Naive thymus-derived CD8-positive, alpha-beta T cell (primary cell): ENCODE measurements at places on chromosomes 16 and 17. TPM values are rescaled to one million over a fixed set of nuclear protein-coding genes. Genes with fewer than 3 reads are reported as not detected.

The GGT6 gene
- total RNA-seq: not detected

The KRT33B gene
- not detected for total RNA-seq

The PPP1R9B gene
- total RNA-seq: 83.6 TPM

The TMEM88 gene
- total RNA-seq: 7.2 TPM

The NPIPA8 gene
- 37.5 TPM for total RNA-seq

The ARHGAP44 gene
- total RNA-seq: not detected

The TEKT1 gene
- total RNA-seq: not detected

The SLC7A6OS gene
- 46.0 TPM for total RNA-seq

The BAIAP3 gene
- total RNA-seq: 5.3 TPM

The ADORA2B gene
- total RNA-seq: not detected

The RUSF1 gene
- total RNA-seq: 110 TPM

The IL21R gene
- 29.4 TPM for total RNA-seq

The SBK1 gene
- total RNA-seq: 20.6 TPM

The KRTAP17-1 gene
- total RNA-seq: not detected

The IQCK gene
- total RNA-seq: 2.3 TPM

The TPSD1 gene
- total RNA-seq: not detected

The ZNF594 gene
- total RNA-seq: 32.5 TPM

The WNT9B gene
- total RNA-seq: not detected

The C16orf74 gene
- total RNA-seq: 38.0 TPM

The SEZ6 gene
- total RNA-seq: not detected

The LHX1 gene
- not detected for total RNA-seq

The KRT10 gene
- total RNA-seq: 47.8 TPM

The CNGB1 gene
- total RNA-seq: not detected

The ZNF469 gene
- total RNA-seq: 2.1 TPM

The RNF157 gene
- 46.4 TPM for total RNA-seq

The ZNF287 gene
- total RNA-seq: 21.6 TPM
